A549 treated with RU486 at 1 μM for 4 hours (cell line): ENCODE measurements at places on chromosomes 6 and 20. TPM values are rescaled to one million over a fixed set of nuclear protein-coding genes. Genes with fewer than 3 reads are reported as not detected.

C6orf58 gene
- 0.13 to 0.33 TPM (median 0.13 TPM) in 3 of 5 replicates, not detected in the others for total RNA-seq

TMEM170B gene
- total RNA-seq, result 0.17 to 0.87 TPM (median 0.80 TPM) in 5 replicates

NR2E1 gene
- total RNA-seq, result 0.03 TPM in 1 of 5 replicates, not detected in the others

PRR18 gene
- total RNA-seq, result 0.16 to 0.27 TPM (median 0.23 TPM) in 4 of 5 replicates, not detected in the other

FABP7 gene
- not detected in 5 replicates for total RNA-seq

RBPJL gene
- not detected in 5 replicates for total RNA-seq

LINC00237 gene
- not detected in 5 replicates for total RNA-seq

TSPO2 gene
- not detected in 5 replicates for total RNA-seq

HLA-DQB2 gene
- total RNA-seq, result not detected in 5 replicates

VARS2 gene
- total RNA-seq, result 9.1 to 11.7 TPM (median 11.2 TPM) in 5 replicates

TNNC2 gene
- total RNA-seq, result 0.22 to 0.48 TPM (median 0.31 TPM) in 3 of 5 replicates, not detected in the others

MLIP gene
- total RNA-seq, result not detected in 5 replicates

HLA-DQA1 gene
- not detected in 5 replicates for total RNA-seq

TRIM31 gene
- total RNA-seq, result 1.6 to 3.1 TPM (median 2.3 TPM) in 5 replicates
